ENCODE measurements at places on chromosomes 3 and 15.

DNA sequence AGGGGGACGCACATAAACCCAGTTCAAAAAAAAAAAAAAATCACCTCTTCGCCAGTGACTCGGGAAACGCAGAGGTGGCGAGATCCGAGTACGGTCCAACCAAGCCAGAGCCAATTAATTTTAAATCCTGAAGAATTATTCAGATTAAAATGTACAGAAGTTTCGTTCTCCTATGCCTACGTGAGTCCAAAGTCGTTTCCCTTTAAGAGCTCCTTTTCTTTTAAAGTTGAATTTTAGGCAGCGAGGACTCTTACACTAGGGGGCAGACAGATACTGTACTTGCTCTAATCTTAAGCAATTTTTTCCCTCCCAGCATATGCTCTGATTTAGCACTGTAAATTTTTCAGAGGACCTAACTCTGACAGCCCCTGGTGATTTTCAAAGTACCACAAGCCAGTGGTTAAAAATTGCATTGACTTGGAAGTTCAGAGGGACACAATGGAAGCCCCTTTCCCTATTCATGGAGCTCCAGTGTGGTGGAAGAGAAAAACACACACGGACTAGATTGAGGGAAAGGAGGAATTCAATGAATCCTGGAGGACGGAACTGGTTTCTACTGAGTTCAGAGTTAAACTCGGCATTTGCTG is 3.3 kb upstream of the NR2F2 start:
- no peak for DNase-seq

GRCh38 chr15:39801641-39802309 is 19.1 kb upstream of the FSIP1 start:
- DNase-seq = no peak

- DNase-seq = no peak
Observed at GRCh38 chr3:49389297-49389696, 22.5 kb downstream of the RHOA start.

- DNase-seq = no peak
Observed at GRCh38 chr3:141853081-141853601, 23.3 kb upstream of the ATP1B3 start.

DNA sequence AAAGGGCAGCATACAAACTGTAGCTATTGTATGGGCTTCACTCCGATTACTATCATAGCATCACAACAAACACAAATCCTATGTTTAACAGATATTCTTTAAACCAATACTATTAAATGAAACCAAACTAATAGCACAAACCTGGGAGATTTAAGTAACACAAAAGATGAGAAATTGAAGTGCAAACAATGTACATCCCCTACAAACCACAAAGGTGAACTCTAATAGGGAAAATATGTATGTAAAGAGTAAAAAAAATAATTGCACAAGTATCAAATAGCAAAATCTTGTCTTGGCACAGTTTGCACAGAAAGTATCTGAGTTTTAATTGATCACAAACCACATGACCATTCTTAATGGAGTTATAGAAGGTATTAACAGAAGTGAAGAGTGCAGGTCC is 138.5 kb downstream of the CPNE4 start:
- no peak for DNase-seq

DNA sequence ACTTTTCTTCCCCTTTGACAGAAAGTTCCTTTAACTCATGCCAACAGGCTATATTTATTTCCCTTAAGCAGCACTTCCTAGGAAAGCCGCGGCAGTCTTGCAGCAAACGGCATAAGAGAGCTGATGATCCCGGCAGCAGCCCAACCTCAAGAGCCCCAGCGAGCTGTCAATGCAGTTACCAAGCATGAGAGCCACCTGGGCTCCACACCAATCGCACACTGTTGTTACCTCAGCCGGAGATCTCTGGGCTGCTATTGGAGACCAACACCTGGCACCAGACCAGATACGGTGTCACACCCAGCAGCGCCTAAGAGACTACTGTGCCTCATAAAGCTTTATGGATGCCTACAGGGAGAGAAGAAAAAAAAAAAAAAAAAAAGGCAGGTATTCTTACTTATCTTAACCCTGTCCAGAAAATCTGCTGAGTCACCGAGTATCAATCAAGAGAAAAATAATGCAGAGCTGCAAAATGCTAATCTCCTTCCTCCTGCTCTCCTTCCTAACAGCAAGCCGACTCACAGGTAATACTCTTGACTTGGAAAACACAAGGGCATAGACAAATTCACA is 11.7 kb downstream of the ABCC5 start:
- DNase-seq = no peak

DNA sequence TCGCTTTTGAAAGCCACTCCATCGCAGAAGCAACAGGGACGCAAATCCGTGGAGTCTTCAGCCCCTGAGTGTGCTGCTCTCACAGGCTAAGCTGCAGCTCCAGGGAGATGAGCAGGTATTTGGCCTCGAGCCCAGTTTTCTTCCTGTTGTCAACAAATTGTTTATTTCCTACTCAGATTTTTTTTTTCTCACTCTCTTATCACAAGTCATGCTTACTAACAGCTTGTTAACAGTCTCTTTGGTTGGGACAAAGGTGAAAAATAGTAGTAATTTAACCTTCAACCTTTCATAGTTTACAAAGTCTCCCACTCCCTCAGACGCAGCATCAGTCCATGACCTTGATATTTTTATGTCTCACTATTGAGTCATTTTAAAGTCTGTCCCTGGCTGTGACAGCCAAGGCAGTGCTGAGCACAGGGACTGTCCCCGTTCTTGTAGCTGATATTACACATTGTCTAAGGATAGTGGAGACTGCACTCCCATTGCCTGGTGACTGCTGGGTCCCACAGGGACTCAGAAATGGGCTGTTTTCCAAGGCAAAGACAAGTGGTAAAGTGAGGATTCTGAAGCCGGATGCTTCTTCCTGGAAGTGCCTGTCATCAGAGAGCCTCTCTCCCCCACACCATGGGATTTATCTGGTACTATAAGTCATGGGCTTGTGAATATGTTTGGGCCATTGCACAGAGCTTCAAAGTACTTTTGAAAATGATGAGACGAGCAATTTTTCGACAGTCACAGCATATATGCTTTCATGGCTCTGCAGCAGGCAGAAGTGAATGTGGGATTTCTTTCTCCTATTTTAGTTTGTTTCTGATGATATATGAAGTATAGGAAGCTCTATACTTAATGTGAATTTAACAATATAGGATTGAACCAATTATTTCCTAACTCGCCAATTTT is 59.8 kb upstream of the UNC13C start:
- no peak for DNase-seq

DNA sequence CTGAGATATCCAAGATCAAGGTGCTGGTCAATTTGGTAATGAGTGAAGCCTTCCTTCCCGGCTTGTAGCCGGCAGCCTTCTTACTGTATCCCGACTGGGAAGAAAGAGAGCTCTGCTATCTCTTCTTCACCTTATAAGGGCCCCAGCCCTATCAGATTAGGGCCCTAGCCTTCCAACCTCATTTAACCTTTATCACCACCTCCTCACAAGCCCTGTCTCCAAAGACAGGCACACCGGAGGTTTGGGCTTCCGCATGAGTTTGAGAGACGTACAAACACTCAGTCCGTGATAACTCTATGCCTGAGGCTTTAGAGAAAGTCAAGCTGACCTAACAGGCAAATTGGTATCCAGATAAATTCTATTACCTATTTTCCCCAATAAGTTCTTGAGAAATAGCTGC is 243.9 kb downstream of the OPA1 start:
- DNase-seq = no peak

- no peak for DNase-seq
Observed at GRCh38 chr15:63565536-63566186, 31.5 kb upstream of the FBXL22 start.

- DNase-seq = no peak
Observed at GRCh38 chr3:88595026-88595425, 445.3 kb downstream of the C3orf38 start.

DNA sequence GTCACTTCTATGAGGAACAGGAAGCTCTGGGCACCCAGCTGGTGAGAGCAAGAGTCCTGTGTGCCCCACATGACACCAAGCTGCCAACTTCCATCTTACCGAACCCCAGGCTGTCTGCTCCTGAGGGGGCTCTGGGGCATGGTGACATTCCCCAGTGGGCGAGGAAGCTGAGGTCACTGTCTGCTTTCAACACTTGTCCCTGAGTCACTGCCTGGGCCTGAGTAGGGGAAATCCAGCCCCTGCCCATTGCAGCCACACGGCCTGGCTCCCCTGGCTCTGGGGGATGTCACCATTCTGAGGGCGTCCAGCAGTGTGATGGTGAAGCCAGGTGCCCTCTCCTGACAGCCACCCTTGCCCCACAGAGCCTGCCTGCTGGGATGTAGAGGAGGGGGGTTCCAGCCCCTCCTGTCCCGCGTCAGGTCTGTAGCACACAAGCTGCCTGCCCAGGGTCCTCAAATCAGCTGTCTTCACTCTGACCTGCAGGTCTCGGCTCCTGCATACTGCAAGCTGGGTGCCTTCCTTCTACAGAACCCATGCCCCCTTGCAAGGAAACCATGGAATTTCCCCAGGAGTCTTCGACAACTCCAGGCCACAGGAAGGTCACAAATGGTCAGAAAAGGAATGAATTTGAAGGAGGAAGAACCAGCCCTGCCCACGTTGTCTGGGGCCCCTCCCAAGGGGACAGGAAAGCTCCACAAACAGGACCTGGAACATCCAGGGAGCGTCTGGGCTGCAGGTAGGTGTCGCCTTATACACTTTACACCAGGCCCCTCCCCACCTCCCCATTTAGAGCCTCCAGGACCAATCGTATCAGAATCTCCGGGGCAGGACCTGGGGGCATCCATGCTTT is 69.9 kb upstream of the GATM start:
- DNase-seq = no peak

DNA sequence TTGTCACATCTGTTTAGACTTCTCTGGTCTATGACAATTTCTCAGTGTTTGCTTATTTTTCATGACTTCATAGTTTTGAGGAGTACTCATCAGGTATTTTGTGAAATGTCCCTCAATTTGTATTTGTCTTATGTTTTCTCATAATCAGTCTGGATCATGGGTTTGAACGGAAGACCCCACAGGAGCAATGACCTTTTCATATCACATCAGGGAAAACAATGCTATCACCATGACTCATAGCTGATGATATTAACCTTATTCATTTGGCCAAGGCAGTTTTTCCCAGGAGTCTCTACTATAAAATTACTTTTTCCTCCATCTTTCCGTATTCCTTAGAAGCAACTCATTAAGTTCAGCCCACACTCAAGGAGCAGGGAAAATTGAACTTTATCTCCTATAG is 32.7 kb downstream of the AADACL2 start:
- no peak for DNase-seq

GRCh38 chr3:7445331-7445730 is 584.4 kb downstream of the GRM7 start:
- no peak for DNase-seq

DNA sequence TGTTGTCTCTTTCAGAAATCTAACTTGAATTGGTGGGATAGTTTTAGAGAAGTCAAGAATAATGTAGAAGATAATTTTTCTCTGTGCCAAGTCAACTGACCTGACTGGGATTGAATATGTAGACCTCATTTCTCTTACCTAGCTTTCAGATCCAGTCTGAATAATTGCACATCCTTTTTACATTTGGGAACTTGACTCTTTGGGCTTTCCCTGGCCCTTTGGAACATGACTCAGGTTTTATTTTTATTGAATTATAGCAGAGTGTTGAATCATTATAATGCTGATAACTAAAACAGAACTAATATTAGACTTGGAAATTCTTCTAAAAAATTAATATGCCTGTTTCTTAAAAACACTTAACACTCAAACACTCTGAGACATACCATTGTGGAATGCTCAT is 76.5 kb downstream of the PFN2 start:
- DNase-seq = no peak

DNA sequence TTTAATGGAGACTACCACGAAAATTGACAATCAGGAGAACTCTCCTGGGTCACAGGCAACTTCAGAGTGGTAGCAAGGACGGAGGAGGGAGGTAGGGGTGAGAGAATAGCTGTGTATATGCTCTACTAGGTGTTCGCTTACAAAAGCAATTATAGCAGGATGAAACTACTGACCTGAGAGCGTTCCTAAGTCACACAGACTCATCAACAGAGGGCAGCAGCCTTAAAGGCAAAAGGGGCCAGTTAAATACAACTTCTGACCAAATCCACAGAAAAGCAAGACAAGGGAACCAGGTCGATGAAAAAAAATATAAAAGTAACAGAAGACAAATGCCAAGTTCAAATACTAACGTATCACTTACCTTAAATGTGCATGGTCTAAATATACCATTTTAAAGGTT is 894.6 kb downstream of the PLOD2 start:
- no peak for DNase-seq

GRCh38 chr3:31924610-31925270 is 56.3 kb downstream of the OSBPL10 start:
- DNase-seq = no peak

DNA sequence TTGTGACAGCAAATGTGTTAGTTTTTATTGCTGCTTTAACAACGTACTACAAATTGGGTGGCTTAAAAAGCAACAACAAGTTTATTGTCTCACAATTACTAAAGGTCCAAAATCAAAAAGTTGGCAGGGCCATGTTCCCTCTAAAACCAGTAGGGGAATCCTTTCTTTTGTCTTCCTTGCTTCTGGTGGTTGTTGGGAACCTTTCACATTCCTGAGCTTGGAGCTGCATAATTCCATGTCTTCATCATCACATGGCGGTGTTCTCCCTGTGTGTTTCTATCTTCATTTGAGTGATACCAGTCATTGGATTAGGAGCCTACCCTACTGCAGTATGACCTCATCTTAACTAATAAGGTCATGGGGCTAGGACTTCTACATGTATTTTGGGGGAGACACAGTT is 7.4 kb downstream of the SPRED1 start:
- DNase-seq = no peak

- DNase-seq = no peak
Observed at GRCh38 chr15:100083572-100083971, 258.2 kb downstream of the ADAMTS17 start.

DNA sequence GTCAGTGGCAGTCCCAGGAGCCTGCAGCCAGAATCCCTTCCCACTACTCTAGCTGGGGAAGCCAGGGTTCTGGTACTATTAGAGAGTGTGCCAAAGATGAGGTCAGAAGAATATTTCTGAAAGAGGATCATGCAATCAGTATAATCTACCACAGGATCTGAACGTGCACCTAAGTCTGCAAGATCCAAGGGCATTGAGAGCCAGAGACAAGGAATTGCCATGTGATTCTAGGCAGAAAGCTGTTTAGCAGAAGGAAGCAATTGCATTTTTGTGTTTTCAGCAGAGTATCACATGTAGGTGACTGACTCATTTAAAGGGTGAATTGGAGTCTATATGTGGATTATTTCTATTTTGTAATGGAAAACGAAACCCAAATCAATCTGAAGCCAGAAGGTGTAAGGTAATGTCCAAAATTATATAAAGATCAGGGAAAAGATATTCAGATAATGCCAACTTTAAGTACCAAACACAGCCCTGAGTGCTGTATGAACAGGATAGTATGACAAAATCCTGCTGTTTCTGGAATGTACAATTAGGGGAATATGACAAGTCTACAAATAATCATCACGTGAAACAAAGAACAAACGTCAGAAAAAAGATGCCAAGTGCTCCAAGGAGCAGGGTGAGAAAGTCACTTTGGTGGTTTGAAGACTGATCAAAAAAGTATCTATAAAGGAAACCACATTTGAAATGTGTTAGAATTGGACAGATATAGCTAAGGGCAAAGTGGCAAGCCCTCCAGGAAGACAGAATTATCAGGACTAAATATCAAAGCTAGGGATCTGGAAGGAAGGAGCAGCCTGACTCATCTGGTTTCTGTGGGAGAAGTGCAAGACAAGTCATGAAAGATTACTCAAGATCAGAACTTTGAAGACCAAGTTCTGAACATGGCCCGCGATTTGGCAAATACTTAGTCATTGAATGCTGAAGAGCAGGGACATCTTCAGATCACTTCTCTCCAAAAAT is 1036.6 kb downstream of the NTRK3 start:
- DNase-seq = no peak

Measured in posterior cingulate gyrus (tissue), 11 donors.